ENCODE measurements at places on chromosomes 2 and 18. TPM values are rescaled to one million over a fixed set of nuclear protein-coding genes. Genes with fewer than 3 reads are reported as not detected.

The DCC gene
- 2.0 TPM for total RNA-seq

The FNDC4 gene
- total RNA-seq: 6.9 TPM

The LDLRAD4 gene
- 40.1 TPM for total RNA-seq

The GKN1 gene
- total RNA-seq: not detected

The MC5R gene
- 0.26 TPM for total RNA-seq

The BIN1 gene
- total RNA-seq: 50.2 TPM

The CSRNP3 gene
- total RNA-seq: 5.9 TPM

GRCh38 chr2:86105969-86106945 lies at the start of gene PTCD3:
TSS of gene PTCD3 (plus strand) at chr2:86106235. CDS start at chr2:86106248, 13 bp downstream.
- DNase-seq: peak; percentile 93

GRCh38 chr2:64934530-64934929 lies 54.7 kb upstream of the SLC1A4 start:
- no peak for DNase-seq

GRCh38 chr18:22723773-22724172 lies 209.4 kb upstream of the RBBP8 start:
- DNase-seq: no peak

DNA sequence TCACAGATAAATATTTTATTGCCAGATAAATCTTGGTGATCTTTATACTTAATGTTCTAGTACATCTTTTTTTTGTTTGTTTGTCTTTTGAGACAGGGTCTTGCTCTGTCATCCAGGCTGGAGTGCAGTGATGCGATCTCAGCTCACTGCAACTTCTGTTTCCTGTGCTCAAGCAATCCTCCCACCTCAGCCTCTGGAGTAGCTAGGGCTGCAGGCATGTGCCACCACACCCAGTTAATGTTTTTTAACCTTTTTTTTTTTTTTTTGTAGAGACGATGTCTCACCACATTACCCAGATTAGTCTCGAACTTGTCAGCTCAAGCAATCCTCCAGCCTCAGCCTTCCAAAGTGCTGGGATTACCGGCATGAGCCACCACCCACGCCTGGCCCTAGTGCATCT lies 9.1 kb upstream of the C1GALT1C1L start:
- DNase-seq: no peak

- no peak for DNase-seq
Observed at GRCh38 chr2:8310557-8311455, 371.1 kb upstream of the ID2 start.

GRCh38 chr2:27915874-27916273 lies 25.3 kb downstream of the BABAM2 start:
- no peak for DNase-seq
